ENCODE measurements at places on chromosomes 6 and 20.

DNA sequence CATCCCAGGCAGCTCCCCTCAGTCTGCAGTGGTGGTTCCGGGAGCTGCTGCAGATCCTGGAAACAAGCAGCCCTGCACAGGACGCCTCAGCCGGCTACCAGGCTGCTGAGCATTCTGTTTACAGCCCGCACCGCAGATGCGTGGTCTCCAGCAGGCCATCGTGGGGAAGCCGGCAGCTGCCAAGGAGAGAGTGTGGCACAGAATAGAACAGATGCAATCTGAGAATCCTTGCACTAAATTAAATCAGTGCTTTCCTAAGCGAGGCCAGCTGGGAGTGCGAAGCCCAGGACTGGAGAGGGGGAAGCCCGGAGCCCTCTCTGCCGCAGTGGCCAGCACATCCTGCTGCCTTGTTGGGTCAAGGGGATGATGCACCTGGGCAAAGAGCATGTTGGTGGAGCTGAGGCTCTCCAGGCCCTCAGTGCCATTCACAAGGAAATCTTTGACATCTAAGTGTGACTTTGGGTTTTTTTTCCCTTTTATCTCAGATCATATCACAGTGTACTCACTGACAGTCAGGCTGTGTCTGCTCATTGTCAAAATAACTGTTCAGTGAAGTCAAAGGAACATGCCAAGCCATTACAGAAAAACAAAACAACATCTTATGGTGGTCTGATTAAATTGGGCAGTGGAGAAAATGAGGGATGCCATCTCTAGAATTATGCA is 118.1 kb downstream of the SYNDIG1 start:
- DNase-seq, result no peak

- peak; percentile 51 for DNase-seq
Measured at GRCh38 chr6:42230345-42231321, 13.0 kb upstream of the MRPS10 start.

DNA sequence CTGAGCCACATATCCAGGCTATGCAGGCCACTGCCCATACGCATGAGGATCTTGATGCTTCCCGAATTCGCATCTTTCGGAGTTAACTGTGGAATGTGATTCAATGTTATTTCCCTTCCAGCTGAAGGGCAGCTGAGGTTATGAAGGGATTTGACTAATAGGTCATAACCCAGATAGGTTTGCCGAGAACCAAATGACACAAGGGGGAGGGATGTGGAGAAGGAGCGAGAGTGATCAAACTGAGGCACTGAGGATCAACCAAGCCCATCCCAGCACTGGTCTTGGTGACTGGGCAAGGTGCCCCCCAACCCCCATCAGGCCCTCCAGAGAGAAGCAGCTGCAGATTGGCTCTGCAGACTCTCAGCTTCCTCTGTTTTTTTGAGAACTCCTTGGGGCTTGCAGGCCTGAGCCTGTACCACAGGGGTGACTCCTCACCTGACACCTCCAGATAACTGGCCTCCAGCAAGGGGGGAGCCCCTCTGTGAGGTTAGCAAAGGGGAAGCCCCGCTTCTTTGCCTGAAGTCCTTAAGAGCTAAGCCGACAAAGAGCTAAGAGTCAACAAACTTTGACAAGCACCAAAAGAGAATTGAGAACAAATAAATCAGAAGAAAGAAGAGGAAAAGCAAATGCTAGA is 185.9 kb downstream of the PDE7B start:
- no peak for DNase-seq

- DNase-seq, result no peak
Measured at GRCh38 chr20:12591949-12592470, 416.8 kb upstream of the SPTLC3 start.

DNA sequence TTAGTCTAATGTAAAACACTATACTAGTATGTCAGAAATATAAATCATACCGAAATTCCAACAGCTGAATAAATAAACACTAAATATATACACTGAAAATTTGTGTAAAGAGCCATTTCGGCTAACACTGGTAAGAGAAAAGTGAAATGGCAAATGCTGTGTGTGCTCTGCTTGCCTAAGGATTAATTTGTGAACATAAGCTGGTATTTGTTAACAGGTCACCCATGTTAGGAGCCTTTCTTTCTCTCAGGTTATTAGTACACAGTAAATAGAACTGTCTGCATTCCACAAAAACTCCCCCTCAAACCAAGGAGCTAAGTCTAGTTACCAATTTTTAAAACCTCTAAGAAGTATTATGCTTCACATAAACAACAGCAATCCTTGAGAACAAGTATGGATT is 27.0 kb downstream of the ELOVL5 start:
- no peak for DNase-seq

DNA sequence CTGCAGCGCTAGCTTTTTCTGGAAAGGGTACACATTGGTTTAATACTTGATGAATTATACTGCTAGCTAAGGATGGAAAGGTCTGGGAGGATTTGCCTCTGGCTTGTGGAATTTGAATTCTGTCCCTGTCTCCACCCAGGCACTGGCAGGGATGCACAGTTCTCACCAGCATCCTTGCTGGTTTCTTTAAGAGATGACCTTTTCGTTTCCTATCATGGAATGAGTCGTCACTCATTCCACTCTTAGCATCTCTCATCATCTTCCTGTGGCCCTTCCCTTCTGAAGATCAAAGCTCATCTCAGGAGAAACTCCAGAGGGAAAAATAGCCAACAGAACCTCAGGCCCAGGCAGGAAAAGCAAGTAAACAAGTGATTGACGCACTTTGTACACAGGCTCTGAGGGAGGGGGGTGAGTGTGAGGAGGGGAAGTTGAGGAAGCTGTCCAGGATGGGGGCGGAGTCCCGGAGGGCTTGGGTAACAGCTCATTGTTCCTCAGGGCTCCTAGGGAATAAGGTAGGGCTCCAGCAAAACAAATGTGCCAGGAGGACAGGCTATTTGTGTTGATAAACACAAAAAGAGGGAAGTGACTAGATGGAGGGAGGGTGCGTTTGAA is 25.7 kb upstream of the SAYSD1 start:
- no peak for DNase-seq

DNA sequence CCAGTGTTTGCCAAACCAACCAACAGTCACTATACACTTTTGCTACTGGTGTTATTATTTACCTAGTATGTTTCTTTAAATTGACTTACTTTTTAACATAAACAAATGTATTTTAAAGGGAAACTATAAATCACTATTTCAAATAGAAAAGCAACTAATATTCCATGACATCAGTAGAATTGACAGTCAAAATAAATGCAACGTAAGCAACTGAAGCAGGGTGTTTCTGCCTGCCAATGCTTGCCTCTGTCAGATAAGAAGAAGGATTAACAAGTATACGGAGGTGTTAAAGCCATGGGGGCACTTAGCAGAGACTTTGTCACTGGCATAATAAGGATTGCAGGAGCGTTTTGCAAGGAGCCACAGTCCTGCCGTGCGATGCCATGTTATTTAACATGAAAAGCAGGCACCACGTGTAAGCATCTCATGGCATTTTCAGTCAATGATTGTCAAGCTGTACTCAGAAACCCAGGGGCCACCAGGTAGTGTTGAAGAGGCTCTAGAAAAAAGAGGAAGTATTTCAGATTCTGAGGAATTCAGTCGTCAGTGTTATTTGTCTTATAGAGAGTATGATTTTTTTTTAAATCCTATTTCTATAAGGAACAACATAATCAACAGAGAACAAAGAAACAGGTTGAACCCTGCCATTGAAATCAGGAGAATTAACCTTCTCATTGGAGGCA is 131.7 kb downstream of the BFSP1 start:
- no peak for DNase-seq

- peak; percentile 59 for DNase-seq
Measured at GRCh38 chr6:88008831-88009231, 38.8 kb upstream of the SPACA1 start.

- DNase-seq, result no peak
Measured at GRCh38 chr20:41034239-41034638, 5.6 kb downstream of the TOP1 start.

DNA sequence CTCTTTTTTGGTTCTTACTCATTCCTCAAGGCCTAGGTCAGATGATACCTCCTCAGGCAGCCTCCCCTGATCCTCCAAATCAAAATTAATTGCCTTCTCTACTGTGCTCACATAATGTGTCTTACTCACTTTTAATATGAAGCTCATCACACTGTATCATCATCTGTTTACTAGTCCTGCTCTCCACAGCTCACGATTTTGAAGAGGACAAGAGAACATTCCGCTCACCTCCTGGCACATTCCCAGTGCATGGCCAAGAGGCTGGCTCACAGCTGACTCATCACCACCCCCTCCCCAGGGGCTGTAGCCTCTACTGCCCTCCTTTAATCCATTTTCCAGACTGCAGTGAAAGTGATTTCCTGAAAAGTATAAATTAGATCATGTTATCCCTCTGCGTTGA is 133.1 kb downstream of the ALDH8A1 start:
- peak; percentile 86 for DNase-seq

DNA sequence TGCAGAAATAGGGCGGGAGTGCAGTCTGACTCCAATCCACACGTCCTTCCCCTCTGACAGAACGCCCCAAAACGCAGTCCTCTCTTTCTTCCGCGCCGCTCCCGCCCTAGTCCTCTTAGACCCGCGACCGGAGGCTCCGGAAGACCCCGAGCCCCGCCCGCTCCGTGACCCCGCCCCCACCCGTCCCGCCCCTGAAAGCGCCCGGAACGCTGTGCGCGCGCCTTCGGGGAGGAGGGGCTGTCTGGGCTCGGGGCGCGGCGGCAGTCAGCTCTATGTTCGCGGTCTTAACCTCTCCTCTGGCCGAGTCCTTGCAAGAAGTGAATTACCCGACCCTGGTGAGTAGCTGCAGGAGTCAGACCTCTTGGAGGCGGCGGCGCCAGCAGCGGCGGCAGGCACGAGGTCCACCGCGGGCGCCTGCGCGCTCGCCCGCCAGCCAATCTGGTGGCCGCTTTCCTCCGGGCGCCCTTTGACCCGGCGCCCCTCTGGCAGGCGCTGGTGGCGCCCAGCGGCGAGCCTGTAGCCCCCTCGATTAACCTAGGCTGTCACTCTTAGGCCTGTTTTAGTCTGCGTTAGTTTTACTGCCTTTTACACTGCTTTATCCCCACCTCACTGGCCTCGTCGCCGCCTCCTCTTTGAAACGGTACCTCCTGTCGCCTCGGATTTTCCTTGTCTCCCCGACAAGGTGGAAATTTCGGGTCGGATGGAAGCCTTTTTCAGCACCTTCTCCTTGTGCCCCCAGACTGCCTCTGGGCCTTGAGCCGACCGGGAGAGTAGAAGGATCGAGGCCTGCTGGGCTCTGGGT is at the start of gene MANEA:
Gene MANEA, plus strand, starts transcription at position 232 of the 802 bp plus-strand sequence. CDS start 8,905 bp downstream, outside the sequence.
- peak; percentile 84 for DNase-seq

GRCh38 chr6:42179261-42179944 is 6.2 kb downstream of the GUCA1A start:
- no peak for DNase-seq

DNA sequence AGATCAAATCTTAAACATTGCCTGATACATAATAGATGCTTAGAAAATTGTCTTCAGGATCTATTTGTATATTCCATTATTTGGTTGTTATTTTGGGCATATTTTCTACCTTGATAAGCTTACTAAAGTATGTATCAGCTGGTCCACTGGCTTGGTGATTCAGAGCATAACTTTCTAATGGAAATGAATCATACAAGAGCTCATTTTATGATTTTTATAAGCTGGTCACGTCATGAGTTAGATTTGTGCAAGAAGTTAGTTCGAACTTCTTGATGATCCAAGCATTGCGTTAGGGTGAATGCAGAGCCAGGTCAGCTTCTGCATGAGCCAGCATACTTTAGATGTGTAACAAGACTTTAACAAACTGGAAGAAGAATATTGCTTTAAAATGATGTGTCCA is 144.5 kb upstream of the FLRT3 start:
- peak; percentile 3 for DNase-seq

DNA sequence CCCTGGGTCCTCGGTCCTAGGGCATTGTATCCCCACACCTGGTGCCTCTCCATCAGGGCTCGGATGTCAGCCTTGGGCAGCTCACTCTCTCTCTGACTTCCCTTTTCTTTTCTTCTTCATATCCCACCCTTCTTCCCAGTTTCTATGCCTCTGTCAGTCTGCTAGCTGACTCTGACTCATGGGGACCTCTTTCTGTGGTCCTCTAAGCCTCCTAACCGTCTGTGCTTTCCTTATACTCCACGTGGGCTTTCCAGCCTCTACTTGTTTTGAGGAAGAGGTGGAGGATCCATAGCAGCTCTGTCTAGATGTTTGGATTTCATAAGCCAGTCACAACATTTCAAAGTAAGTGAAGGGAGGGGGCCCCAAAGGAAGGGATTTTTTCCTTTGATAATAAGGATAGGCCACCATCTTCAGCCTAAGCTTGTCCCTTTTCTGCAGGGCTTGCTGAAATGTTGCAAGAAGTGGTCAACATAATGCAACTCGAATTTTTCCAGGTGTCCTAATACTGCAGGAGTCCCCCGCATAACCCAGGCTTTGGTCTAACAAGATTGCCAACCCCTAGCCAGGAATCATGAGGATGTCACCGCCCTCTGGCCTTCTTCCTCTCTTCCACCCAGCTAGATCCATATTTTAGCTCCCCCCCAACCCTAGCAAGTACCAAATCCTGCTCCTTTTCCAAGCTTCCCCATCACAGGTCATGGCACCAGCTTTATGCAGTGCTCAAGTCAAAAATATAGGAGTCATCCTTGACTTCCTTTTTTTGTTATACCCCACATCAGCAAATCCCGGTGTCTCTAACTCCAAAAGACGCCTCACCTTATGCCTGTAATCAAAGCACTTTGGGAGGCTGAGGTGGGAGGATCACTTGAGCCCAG is 8.7 kb upstream of the PLTP start:
- DNase-seq, result no peak

DNA sequence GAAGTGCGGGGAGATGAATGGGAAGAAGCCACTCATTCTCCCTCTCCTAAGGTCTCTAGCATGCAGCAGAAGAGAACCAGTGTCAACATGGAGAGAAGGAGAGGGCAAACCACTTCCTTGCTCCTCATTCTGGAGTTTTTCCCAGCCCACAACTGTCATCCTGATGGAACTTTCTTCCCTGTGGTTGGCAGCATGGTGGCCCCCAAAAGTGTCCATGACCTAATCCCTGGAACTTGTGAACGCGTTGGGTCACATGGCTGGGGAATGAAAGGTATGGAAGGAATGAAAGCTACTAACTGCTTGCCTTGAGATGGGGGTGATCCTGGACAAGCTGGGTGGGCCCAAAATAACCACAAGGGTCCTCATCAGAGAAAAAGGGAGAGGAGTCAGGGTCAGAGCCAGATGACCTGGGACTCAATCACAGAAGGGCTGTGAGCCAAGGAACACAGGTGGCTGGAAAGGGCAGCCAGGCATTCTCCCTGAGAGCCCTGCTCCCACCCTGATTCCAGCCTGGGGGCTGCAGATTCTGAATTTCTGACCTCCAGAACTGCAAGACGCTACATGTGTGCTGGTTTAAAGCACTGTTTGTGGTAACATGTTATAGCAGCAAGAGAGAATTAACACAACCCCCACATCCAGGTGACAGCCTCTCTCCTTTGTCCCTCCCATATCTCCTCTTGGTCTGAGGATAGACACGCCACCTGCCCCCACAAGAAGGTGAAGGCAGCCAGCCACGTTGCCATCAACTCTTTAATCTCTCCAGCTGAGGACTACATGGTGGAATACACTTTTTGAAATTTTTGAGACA is 63.2 kb downstream of the PYGB start:
- peak; percentile 96 for DNase-seq

- DNase-seq, result peak; percentile 86
Measured at GRCh38 chr6:157464653-157465535, 83.9 kb downstream of the ZDHHC14 start.
